Dermis lymphatic vessel endothelial cell (primary cell): ENCODE measurements at places on chromosomes 6 and 20. TPM values are rescaled to one million over a fixed set of nuclear protein-coding genes. Genes with fewer than 3 reads are reported as not detected.

FAM217A gene
- total RNA-seq: not detected in 2 replicates

BMP2 gene
- total RNA-seq: 18.4 and 27.0 TPM in 2 replicates

NOTCH4 gene
- 10.6 and 18.9 TPM in 2 replicates for total RNA-seq

SLC35B2 gene
- 37.2 and 46.1 TPM in 2 replicates for total RNA-seq

MEP1A gene
- not detected in 2 replicates for total RNA-seq

ENPP1 gene
- total RNA-seq: 0.43 and 0.54 TPM in 2 replicates

IL20RA gene
- 0.22 and 0.26 TPM in 2 replicates for total RNA-seq

TSHZ2 gene
- total RNA-seq: 4.4 and 5.4 TPM in 2 replicates

EDEM2 gene
- 73.5 and 91.8 TPM in 2 replicates for total RNA-seq

GUCA1A gene
- not detected in 2 replicates for total RNA-seq

BPI gene
- total RNA-seq: not detected in 2 replicates

PRL gene
- total RNA-seq: not detected in 2 replicates

PLEKHG1 gene
- total RNA-seq: 19.5 and 26.4 TPM in 2 replicates

C6orf118 gene
- total RNA-seq: not detected in 2 replicates

NRN1 gene
- total RNA-seq: 30.3 and 49.7 TPM in 2 replicates

OPRL1 gene
- total RNA-seq: 1.6 and 2.2 TPM in 2 replicates

GSTA1 gene
- total RNA-seq: not detected in 2 replicates

CEBPB gene
- total RNA-seq: 13.3 and 24.2 TPM in 2 replicates

HLA-DMA gene
- 0.43 and 1.0 TPM in 2 replicates for total RNA-seq

TMC2 gene
- not detected in 2 replicates for total RNA-seq

CST2 gene
- not detected in 2 replicates for total RNA-seq

AMD1 gene
- total RNA-seq: 54.7 and 64.2 TPM in 2 replicates

TNXB gene
- 10.1 and 17.2 TPM in 2 replicates for total RNA-seq

ADAM33 gene
- total RNA-seq: 0.09 and 0.11 TPM in 2 replicates

GPR6 gene
- not detected in 2 replicates for total RNA-seq

MYL9 gene
- 0.34 and 2.0 TPM in 2 replicates for total RNA-seq
